ENCODE measurements at places on chromosomes 4 and X.

- no peak for DNase-seq
Observed at GRCh38 chr4:112315446-112315845, 18.3 kb downstream of the ALPK1 start.

GRCh38 chr4:8121292-8122015, 37.2 kb downstream of the ABLIM2 start:
- no peak for DNase-seq

- DNase-seq, result no peak
Observed at GRCh38 chr4:87971866-87972265, 3.6 kb upstream of the SPP1 start.

- DNase-seq, result no peak
Observed at GRCh38 chr4:24513718-24514117, 70.6 kb downstream of the DHX15 start.

DNA sequence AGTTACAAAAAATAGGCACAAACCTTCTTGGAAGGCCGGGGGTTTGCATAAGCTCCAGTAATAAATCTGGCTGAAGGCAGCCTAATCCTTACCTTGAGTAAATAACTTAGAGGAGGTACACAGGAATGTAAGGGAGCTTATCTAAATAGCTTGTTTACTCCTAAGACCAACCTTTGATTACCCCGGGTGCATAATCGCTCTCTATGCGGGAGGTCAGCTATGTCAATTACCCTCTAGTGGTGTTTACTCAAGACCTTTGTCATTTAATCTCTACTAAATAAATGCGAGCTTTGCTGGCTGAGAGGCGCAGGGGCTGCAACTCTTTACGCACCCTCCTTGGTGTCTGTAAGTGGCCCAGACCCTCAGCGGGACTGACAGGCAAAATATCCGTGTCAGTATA, 50.2 kb upstream of the MAP9 start:
- DNase-seq, result no peak

DNA sequence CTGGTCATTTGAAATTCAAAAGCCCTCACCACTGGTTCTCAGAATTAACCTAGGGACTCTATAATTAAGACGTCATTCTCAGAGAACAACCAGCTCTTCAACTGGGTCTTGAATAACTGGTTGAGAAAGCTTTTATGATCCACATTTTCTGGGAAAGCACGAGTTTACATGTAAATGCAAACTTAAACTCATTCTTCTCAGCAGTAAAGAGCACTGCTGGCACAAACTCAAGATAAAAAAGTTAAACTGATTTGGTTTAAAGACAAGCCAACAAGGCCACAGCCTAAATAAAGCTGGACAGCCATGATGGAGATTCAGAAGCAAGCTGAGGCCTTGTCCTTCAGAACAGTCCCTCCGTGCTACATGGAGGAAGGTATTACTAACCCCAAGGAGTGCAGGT, 13.2 kb downstream of the BST1 start:
- DNase-seq, result no peak

GRCh38 chr4:180618396-180618795, 1624.8 kb upstream of the TENM3 start:
- no peak for DNase-seq

DNA sequence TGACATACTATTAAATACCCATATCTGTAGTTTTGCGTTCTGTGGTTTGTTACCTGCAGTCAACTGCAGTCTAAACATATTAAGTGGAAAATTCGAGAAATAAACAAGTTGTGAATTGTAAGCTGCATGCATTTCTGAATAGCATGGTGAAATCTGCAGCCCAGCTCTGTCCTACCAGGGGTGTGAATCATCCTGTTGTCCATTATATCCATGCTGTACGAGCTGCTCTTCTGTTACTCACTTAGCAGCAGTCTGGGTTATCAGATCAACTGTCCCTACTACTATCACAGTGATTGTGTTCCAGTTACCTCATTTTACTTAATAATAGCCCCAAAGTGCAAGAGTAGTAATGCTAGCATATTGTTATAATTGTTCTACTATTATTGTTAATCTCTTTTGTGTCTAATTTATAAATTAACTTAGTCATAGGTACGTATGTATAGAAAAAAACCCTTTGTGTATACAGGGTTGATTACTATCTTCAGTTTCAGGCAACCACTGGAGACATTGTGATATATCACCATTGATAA, 173.7 kb upstream of the FAT4 start:
- DNase-seq, result no peak

DNA sequence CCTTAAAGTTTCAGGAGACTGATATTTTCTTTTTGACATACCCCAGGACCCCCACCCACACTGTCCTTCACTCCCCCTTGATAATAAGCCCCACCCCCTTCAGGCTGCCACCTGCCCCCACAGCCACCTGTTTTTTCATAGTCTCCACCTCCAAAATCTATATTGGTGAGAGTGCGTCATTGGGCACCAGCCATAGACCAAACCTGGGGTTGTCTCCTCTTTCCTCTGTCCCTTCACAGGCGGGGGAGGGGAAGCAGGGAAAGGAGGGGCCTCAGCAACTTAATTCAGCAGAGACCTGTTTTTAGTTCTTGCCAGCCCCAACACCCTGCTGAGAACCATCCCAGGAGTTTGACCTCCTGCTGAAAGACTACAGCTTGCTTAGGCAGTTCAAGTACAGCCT, 1.1 kb downstream of the ARHGAP36 start:
- DNase-seq, result no peak

DNA sequence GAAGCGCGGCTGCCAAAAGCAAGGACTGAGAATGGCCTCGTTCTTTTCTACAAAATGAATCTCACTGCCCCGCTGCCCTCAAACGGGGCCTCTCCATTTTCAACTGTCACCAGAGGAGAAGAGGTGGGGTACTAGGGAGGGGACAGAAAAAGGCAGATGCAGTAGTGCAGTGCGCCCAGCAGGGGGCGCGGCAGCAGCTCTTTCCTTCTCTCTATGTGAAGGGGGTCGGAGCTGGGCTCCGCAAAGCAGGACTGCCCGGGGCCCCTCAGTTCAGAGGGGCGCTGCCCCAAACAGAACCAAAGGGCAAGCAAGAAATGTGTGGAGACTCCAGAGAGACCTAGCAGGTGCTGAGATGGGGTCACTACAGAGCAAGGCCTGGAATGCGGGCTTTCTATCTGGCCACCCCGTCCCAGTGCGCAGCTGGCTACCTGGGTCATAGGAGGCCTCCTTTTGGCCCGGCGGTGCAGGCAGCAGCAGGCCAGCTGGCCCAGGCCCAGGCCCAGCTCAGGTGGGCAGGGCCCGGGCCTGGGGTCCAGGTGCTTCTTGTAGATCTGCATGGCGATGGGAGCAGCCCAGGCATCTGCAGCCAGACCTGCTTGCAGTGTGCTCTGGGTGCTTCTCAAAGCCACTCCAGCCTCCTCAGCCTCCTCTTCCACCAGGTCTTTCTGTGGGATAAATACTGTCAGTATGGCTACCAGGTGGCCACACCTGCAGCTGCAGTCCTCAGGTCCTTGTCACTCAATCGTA, 5.9 kb downstream of the IRAK1 start:
- DNase-seq, result peak; percentile 36

DNA sequence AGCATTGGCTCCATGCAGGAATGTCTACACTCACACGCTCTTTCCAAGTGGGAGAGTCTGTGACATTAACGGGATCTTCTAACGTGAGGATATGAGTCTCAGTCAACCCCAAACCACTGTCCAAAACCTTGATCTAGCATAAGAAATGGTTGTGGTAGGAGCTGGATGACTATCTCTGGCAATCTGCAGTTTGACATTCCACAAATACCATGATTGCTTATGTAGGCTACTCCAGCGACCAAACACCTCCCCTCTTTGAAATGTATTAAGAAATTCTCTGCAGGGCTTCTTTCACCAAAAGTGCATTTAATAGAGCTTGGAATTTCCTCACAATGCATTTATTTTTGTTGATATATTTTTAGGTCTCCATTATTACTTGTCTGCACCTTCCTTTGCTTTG, 14.1 kb upstream of the STX18 start:
- DNase-seq, result no peak

- DNase-seq, result no peak
Observed at GRCh38 chrX:107541244-107541643, 87.1 kb upstream of the PRPS1 start.

- DNase-seq, result peak; percentile 80
Observed at GRCh38 chr4:125750828-125751466, 436.2 kb downstream of the FAT4 start.

- DNase-seq, result no peak
Observed at GRCh38 chr4:144181391-144181790, 40.9 kb upstream of the GYPA start.
